ENCODE measurements at places on chromosomes 13 and 19. TPM values are rescaled to one million over a fixed set of nuclear protein-coding genes. Genes with fewer than 3 reads are reported as not detected.

GRCh38 chr13:113849546-113849945 lies 14.3 kb downstream of the GAS6 start:
- no peak for DNase-seq

DNA sequence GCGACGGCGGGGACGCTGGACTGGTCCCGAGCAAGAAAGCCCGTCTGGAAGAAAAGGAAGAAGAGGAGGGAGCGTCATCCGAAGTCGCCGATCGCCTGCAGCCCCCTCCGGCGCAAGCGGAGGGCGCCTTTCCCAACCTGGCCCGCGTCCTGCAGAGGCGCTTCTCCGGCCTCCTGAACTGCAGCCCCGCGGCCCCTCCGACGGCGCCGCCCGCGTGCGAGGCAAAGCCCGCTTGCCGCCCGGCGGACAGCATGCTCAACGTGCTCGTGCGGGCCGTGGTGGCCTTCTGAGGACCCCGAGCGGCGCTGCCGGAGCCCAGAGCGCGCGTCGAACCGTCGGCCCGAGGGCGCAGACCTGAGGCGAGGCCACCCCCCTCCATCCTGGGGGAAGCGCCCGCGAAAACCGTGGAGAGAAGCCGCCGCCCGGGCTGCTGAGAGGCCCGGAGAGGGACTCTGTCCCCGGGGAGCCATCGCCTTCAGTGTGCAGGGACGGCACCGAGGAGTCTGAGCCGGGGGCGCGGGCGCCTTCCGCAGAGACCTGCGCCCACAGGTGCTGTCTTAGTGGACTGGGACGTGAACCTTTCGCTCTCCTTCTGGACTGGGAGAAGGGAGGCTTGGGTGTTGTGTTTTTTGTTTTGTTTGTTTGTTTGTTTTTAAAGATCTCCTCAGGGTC lies 3.5 kb downstream of the IER2 start:
- DNase-seq, result no peak

- no peak for DNase-seq
Measured at GRCh38 chr19:45972947-45973540, 621 bp downstream of the NOVA2 start.

- DNase-seq, result no peak
Measured at GRCh38 chr13:54742984-54743383, 1714.4 kb downstream of the OLFM4 start.

GRCh38 chr19:55305983-55306562 lies 19.1 kb downstream of the TMEM150B start:
- no peak for DNase-seq

DNA sequence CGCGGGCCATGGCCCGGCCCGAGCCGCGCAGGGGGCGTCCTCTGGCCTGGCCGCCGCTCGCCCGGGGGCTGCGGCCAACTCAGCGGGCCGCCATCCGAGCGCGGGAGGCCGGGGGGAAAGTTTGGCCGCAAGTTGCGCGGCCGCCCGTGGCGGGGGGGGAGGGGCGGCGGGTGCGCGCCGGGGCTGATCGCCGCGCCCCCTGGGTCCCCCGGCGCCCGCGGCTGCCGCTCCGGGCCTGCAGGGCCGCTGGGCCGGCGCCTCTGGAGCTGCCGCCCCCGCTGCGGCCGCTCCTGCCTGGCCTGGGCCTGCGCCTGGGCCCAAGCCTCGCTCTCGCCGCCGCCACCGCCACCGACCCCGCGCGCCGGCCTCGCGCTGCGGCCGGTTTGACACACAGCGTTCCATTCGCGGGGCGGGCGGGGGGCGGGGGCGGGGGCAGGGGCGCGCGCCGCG lies at the start of gene NR2F6:
TSS of gene NR2F6 (minus strand) at position 385 of the 450 bp plus-strand sequence. CDS start 699 bp downstream, outside the sequence.
- no peak for DNase-seq

Gene C5AR1
- total RNA-seq, result 1.1 TPM

Gene CYP4F2
- total RNA-seq, result not detected

- DNase-seq, result no peak
Measured at GRCh38 chr13:110070511-110071120, 236.3 kb downstream of the COL4A1 start.

Gene CIC
- total RNA-seq, result 69.3 TPM

- DNase-seq, result no peak
Measured at GRCh38 chr19:6613711-6614110, 22.8 kb upstream of the CD70 start.

Gene URAD
- total RNA-seq, result not detected

DNA sequence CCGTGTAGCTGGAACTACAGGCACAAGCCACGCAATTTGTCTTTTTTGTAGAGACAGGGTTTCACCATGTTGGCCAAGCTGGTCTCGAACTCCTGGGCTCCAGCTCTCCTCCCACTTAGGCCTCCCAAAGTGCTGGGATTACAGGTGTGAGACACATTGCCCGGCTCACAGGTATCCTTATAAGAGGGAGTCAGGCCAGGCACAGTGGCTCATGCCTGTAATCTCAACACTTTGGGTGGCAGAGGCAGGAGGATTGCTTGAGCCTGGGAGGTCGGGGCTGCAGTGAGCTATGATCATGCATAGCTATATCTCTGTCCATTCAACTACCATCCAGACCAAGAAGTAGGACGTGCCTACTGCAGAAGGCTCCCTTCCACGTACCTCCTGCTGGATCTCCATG lies 10.2 kb upstream of the IGLON5 start:
- DNase-seq, result no peak

GRCh38 chr19:6099033-6099432 lies 11.3 kb downstream of the RFX2 start:
- no peak for DNase-seq

Gene ZIK1
- 2.8 TPM for total RNA-seq

Gene GNG8
- total RNA-seq, result 21.4 TPM

- DNase-seq, result no peak
Measured at GRCh38 chr13:43246382-43246781, 223.0 kb downstream of the DNAJC15 start.

DNA sequence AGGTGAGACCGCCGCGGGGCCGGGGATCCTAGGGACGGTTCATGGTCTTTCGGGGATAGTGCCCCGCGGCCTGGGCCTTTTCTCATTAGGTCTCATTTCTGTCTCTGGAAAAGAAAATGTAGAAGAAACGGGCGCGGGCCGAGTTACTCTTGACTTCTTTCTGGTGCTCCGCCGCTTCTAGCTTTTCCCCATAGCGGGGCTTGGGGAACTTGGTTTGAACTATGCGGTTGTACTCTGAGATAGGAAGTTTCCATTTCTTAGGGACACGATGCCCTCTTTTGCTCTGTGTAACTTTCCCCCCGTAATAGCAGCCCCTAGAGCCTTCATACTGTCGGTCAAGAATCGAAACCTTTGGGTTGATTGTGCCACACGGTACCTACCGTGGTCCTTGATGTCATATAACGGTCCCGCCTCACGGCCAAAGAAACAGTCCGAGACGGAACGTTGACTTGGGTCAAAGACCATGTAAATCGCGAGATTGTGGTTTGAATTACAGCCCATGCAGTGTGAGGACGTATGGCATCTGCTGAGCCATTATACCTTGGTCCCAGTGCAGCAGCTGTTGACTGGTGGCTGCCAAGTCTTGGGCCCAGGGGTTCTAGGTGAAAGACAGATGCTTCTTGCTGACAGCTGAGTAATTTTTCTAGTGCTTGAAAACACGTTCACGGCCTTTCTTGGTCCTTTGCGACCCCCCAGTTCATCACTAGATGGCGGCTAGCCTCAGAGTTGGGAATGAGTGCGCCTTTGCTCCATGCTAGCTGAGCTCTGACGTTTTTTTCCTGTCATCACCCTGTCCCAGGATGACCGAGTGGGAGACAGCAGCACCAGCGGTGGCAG lies 487 bp downstream of the RPS5 start:
- DNase-seq, result no peak

DNA sequence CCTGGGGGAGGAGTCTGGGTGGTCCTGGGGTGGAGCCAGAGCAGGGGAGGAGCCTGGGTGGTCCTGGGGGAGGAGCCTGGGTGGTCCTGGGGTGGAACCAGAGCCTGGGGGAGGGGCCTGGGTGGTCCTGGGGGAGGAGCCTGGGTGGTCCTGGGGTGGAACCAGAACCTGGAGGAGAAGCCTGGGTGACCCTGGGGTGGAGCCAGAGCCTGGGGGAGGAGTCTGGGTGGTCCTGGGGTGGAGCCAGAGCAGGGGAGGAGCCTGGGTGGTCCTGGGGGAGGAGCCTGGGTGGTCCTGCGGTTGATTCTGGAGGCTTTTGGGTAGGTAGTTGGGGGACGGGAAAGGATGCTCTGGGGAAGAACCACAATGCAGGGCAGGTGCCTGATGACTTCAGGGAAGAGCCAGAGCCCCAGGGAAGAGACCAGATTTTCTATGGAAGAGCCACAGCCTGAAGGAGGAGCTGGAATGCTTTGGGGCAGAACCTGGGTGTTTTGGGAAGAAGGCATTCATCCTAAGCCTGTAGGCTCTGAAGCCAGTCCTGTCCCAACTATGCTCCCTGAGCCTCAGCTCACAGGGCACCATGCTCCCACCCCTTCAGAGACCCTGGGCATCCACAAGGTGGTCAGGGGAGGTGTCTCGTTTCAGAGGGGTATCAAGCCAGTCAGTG lies 15.0 kb downstream of the MRPS12 start:
- DNase-seq, result no peak

Gene ZNF329
- 2.1 TPM for total RNA-seq

DNA sequence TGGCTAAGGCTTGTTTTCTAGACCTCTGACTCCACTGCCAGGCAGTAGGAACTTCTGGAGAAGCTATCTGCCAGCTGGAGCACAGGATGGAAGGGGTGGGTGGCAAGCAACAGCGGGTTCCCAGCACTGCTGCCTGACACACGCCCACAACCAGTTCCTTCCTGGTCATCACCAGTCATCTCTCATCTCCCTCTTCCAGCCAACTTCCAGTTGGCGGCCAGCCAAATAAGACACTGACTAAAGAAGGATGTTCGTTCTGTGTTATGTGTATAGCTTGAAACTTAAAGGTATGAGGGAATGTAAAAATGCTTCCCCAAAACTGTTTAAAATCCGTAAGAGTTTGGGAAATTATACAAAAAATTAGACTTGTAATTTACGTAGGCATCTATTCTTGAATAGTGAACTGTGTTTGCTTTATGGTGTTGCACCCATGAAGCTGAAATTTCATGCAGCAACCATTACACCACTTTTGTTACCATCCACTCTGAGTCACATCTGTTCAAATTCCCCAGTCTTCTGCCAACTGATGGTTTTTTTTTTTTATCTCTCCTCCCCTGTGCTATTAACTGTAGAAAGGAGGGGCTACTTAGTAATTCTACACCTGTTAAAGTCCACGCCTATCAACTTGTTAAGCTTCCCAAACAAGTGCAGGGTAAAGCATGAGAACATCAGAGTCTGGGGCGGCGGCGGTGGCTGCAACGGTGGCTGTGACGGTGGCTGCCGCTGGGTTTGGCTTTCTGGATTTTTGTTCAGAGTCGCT lies 86.2 kb upstream of the FRY start:
- DNase-seq, result no peak
